Activated CD4-positive, alpha-beta T cell treated with anti-CD3 and anti-CD28 coated beads, Interleukin-2, amount 10 ng/mL, durations not matched to agents 7 days and 5 days (primary cell): ENCODE measurements at places on chromosomes 7 and 10. TPM values are rescaled to one million over a fixed set of nuclear protein-coding genes. Genes with fewer than 3 reads are reported as not detected.

Gene CISD1
- total RNA-seq: 25.8 TPM

GRCh38 chr10:85810674-85811073, 555.9 kb downstream of the GRID1 start:
- DNase-seq: no peak
- H3K36me3 ChIP-seq: no peaks in the 10 kb centered on the region
- no peak overlapping the region for H3K27ac ChIP-seq
- H3K4me1 ChIP-seq: no peaks in the 10 kb centered on the region
- no peak overlapping the region for H3K4me3 ChIP-seq
- H3K27me3 ChIP-seq: no peaks in the 10 kb centered on the region

DNA sequence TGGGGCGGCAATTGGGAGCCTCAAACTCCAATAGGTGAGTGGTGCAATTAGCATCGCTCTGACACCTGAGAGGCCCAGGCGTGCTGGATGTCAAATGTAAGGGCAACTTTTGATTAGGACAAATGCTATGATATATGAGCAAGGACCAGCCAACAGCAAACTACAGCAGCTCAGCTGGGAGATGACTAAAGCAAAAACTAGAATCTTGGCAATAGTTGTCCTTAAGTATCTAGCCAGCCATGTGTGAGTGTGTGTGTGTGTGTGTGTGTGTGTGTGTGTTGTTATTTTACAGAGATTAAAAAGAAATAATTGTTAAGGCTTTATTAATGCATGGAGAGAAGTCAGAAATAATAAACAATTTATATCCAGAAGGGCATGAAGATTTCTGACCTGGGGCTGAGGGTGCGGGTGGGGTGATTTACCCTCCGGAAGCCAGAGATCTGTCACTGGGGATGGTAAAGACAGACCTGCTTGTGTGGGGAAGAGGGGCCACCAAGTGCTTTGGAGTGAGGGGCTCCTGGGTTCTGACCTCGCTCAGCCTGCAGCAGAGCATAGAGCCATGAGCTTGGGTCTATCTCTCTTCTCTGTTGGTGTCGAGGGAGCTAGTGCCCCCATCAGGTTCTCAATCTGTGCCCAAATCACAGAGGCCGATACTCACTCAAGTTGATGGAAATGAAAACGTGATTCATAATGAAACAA, 77.3 kb downstream of the EMX2 start:
- H3K36me3 ChIP-seq: no peaks in the 10 kb centered on the region
- H3K27ac ChIP-seq: no peak overlapping the region
- H3K27me3 ChIP-seq: peaks cover 13% of the 10 kb centered on the region
- no peak overlapping the region for H3K4me3 ChIP-seq
- DNase-seq: no peak

Gene DLX6
- not detected for total RNA-seq
